Right renal cortex interstitium (tissue), 3 donors: ENCODE measurements at places on chromosomes 11 and 22.

DNA sequence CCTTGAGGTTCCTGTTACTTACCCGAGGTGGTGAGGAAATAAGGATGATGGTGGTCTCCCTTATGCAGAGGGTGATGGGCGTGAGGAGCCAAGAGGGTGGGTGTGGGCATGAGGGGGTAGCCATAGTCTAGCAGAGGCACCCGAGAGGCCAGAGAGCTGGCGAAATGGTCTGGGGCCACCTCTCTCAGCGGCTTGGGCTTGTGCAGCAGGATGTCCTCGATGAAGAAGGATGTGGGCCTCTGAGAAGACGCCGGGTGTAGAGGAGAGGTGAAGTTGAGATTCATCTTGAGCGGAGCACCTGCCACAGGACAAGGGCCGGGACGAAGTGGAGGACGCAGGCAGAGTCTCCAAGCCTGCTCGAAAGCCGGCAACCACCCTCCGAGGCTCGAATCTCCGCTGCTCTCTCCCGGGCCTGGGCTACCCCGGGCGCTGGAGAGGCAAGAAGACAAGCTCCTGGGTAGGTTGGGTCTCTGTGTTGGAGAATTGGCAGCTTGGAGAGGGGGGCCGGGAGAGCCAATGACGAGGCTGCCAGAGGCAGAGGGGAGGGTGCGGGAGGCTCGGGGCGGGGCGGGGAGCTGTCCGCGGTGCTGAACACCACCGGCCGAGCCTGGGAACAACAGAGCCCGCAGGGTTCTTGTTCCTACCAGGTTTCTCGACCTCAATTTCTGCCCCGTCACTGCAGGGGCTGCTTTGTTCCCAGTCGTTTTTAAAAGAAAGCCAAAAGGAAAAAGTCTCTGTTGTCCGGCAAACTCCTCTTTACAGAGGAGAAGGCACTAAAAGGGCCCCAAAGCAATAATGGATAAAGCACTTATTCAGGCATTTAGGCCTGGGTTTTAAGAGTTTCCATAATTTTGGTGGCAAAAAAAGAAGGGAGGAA is at the start of gene BSX:
BSX (minus strand) TSS at position 447 of the 877 bp plus-strand sequence; CDS start at position 284, 163 bp downstream.
- DNase-seq, result no peak

DNA sequence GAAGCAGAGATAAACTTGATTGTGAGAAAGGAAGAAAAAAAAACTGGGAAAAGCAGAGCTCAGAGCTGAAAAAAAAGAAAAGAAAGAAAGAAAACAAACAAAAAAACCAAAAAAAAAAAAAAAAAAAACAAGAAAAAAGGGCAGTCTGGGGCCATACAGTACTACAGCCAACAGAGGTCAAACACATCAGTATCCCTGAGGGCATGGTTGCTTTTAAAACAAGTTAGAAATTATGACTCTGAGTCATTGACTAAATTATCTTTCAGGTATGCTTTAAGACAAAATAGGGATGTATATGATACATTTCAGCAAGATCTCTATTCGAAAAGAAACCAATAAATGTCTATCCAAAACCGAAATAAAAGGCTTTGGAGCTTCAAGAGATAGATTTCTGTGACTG is 37.1 kb upstream of the TLCD5 start:
- no peak for DNase-seq

- DNase-seq, result peak; percentile 96
These were observed at the start of gene DNAL4 for GRCh38 chr22:38793721-38794466. DNAL4 (minus strand) TSS chr22:38794143; CDS start chr22:38782731, 11,412 bp downstream.

GRCh38 chr22:30420347-30421125 is 5.0 kb upstream of the MTFP1 start:
- no peak for DNase-seq

GRCh38 chr11:36427876-36428275 is 82.2 kb downstream of the TRAF6 start:
- no peak for DNase-seq

GRCh38 chr11:112963368-112963955 is 2.2 kb downstream of the NCAM1 start:
- DNase-seq, result no peak

DNA sequence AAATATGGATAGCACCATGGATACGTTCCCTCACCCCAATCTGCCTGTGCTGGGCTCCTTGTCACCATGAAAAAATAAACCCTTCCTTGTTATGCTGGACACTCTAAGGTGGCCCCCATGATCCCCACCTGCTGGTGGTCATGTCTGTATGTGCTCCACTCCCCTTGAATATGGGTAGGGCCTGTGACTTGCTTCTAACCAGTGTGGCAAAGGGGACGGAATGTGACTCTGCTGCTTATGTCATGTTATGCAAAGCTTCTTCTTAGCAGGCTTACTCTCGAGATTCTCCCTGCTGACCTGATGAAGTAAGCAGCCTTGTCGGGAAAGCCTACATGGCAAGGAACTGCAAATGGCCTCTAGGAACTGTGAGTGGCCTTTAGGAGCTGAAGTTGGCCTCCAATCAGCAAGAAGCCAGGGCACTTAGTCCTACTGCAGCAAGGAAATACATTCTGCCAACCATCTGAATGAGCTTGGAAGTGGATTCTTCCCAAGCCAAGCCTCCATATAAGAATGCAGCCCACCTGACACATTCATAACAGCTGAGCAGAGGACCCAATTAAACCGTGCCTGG is 159.9 kb downstream of the CCDC34 start:
- DNase-seq, result no peak

- DNase-seq, result no peak
These were observed 18.1 kb downstream of the PPP6R2 start for GRCh38 chr22:50361222-50361621.

DNA sequence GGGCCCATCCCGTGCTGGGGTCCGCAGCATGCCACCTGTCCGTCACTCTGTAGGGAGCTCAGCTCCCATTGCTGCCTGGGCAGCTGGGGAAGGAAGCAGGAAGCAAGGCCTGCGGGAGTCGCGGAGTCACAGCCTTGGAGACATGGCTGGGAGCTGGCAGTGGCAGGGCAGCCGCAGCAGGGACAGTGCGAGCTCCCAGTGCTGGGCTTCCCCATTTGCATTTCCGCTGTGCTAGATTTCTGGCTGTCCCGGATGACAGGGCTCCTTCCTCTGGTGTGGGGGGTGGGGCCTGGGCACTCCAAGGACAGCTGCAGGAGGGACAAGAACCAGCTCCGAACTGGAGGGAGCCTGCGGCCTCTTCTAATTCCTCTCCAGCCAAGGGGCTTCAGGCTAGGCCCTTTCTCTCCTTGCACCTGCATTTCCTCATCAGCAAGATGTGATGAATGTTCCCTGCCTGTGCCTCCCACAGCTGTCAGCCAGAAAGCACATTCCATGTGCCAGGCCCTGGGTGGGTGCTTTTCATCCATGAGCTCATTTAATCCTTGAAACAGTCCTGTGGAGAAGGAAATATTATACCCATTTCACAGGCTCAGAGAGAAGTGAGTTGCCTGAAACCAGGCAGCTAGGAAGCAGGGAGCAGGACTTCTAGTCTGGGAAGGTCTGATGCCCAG is 48.0 kb downstream of the MYO7A start:
- DNase-seq, result no peak

DNA sequence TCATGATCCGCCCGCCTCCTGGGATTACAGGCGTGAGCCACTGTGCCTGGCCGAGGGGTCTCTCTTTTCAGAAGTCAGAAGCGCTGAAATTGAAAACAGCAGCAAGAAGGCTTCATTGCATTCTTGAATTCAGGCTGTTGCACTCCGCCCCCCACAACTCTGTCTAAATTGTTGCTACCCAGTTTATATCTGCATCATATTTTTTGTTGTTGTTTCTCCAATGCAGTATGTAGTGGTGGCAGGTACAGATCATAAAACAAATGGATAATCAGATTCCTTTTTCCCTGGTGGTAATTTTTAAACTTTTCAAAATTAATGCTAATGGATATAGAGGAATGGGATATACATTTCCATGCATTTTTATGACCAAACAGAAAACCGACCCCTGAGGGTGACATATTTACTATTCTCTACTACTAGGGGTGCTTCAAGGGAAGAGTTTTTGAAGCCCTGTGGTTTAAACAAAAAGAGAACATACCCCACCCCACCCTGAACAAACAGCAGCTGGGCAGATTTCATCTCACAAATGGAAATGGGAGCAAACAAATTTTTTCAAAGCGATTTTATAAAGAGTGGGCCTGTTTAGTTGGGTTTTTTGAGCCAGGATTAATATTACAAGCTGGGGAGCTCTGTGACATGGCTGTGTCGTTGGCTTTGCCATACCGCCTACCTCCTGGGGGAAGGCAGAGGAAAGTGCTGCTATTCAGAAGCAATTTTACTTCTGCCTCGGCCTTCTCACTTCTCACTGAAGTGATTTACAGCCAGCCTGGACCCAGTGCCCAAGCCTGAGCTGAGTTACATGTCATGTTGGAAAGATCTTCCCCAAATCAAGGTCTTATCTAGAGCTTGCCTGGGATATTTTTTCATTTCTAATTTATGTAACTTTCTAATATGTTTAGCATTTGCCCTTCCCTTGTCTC is 16.0 kb upstream of the TMA7B start:
- no peak for DNase-seq

DNA sequence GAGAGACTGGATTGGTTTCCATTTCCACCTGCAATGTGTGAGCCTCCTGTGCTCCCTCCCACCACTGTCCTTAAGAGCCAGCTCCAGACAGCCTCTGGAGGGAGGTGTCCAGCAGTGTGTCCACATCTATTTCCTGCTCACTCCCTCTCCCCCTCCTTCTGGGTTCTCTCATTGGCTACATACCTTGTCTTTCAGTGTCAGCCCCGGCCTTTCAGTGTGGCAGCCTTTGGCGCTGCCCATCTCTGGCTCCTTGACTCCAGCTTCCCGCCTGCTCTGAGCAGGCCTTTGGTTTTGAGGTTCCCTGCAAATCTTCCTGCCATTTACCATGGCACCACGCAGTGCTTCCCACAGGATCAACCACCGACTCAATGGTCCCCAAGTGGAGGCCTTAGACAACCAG is 19.0 kb upstream of the PTPRJ start:
- DNase-seq, result no peak

- no peak for DNase-seq
These were observed 21.6 kb upstream of the TEF start for GRCh38 chr22:41360126-41360525.

GRCh38 chr11:36452236-36452940 is 57.7 kb downstream of the TRAF6 start:
- DNase-seq, result no peak

GRCh38 chr22:44972363-44973083 is 37.3 kb downstream of the PHF21B start:
- DNase-seq, result no peak

- DNase-seq, result no peak
These were observed 52.0 kb downstream of the NRXN2 start for GRCh38 chr11:64670975-64671374.

DNA sequence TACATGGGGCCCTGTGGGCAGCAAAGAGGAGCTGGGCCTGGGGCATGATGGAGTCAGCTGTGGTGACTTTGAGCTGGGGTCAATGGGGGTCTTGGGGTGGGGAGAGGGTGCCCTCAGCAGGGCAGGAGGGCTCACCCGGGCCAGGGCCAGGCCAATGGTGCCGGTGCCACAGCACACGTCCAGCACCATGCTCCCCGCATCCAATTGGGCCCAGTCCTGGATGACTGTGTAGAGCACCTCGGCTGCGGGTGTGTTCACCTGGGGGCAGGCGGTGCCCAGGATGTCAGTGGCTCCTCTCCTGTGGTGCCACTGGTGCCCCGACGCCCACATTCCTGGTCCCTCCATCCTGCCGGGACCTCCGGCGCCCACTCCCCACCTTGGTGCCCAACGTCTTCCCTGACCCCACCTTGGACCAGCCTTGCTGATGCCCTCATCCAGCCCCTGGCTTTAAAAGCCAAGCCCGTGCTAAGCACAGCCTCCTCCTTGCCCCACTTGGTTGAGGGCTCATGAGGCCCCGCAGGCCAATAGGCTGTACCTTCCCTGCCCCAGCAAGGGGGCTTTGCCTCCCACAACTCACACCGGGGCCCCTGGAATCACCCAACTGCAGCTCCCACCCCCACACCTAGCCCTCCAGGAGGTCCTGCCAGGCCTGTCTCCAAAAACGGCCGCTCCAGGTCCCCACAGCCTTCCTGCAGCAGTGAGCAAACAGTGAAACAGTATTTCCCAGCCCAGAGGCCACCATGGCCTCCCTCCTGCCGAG is 2.2 kb upstream of the RANBP1 start:
- DNase-seq, result no peak

GRCh38 chr11:1744891-1745700 is 5.3 kb downstream of the IFITM10 start:
- no peak for DNase-seq

GRCh38 chr11:69415411-69416142 is 65.9 kb upstream of the LINC01488 start:
- no peak for DNase-seq

- no peak for DNase-seq
These were observed at the start of gene CD3D for GRCh38 chr11:118342503-118343161. CD3D (minus strand) TSS chr11:118342705; CDS start chr11:118342607, 98 bp downstream.

DNA sequence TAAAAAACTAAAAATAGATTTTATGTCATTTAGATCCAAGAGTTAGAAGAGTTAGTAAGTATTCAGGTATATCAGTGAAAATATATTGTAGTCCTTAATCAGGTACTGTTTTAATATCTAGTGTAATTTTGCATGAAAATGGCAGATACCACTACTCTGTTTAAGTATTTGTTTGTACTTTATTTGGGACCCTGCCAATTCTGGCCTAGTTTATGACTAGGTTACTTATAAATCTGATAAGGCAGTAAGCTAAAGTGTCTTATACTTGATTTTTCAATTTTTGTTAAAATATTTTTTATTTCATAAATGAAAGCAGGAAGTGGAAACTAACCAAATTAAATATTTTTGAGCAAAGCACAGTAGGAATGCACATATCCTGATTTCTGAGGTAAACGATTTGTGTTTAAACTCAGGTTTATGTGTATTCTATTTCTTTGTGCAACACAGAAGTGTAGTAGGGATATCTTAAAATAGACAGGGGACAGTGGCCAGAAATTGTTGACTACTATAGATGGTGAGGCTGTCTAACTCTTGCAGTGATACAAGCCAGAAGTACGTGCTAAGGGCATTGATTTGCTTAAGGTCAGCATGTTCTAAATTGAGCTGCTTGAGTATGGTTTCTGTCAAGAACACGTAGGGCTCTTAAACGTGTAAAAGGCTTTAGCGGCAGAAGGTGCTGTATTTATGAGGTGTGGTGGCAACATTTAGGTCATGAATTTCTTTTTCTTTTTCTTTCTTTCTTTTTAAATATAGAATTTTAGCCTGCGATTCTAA is 34.0 kb downstream of the HIPK3 start:
- DNase-seq, result no peak

DNA sequence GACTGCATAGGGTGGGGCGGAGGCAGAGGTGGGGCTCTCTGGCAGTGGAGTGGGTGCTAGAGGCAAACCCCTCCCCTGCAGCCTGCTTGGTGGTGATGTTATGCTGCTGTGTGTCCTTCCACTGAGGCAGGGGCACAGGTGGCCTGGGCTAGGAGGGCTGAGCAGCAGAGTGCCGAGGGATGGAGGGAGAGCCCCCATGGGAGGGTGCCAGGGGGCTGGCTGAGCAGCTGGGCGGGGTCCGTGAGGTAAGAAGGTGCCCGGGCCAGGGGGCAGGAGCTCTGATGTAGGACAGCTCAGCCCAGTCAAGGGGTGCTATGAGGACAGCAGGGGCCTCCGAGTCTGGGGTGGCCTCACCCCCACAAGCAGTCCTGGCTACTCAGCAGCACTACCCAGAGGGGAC is 4.2 kb downstream of the CLDN5 start:
- DNase-seq, result no peak
